ENCODE measurements at places on chromosomes 6 and 20.

DNA sequence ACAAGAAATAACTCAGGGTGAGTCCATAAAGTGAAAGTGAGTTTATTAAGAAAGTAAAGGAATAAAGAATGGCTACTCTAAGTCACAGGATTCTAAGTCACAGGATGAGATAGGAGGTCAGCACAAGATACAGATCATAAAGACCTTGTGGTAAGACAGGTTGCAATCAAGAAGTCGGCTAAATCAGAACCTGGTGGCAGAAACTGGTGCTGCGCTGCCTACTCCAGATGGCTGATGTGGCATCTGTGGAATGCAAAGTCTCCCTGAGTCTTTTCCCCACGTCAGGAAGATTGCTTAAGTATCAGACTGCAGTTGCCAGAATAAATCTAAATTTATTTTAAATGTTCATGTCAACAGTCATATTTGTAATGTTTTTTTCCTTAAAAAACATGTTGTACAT is 10.7 kb upstream of the KCNK15 start:
- DNase-seq = no peak

GRCh38 chr6:97501853-97502252 is 218.8 kb upstream of the MMS22L start:
- no peak for DNase-seq

DNA sequence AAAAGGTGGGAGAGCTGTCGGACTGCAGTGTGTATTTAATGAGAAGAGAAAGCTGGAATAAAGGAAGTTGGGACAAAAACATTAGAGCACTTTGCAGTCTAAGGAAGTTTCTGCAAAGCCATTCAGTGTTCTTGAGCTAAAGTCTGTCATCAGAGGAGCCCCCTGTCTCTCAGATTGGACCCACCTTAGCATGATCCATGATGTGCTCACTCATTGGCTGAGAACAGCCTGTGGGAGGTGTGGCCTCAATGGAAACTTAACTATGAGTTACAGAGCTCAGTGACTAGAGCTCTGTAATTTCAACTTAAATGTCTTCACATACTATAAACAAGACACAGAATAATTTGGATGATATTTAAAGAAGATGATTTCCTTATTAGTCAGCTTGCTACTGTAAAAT is 437.0 kb downstream of the BTBD3 start:
- DNase-seq = no peak

- no peak for DNase-seq
Measured at GRCh38 chr6:142694054-142694453, 250.9 kb downstream of the HIVEP2 start.

GRCh38 chr20:3788685-3789155 is 2.2 kb upstream of the CENPB start:
- no peak for DNase-seq

- peak; percentile 73 for DNase-seq
Measured at GRCh38 chr6:158654960-158655489, 5.2 kb downstream of the SYTL3 start.

- no peak for DNase-seq
Measured at GRCh38 chr6:31585491-31585890, 586 bp upstream of the LST1 start.
